Body of pancreas (tissue), 4 donors: ENCODE measurements at places on chromosomes 12 and 14. TPM values are rescaled to one million over a fixed set of nuclear protein-coding genes. Genes with fewer than 3 reads are reported as not detected.

Gene FOXG1
- total RNA-seq: not detected

DNA sequence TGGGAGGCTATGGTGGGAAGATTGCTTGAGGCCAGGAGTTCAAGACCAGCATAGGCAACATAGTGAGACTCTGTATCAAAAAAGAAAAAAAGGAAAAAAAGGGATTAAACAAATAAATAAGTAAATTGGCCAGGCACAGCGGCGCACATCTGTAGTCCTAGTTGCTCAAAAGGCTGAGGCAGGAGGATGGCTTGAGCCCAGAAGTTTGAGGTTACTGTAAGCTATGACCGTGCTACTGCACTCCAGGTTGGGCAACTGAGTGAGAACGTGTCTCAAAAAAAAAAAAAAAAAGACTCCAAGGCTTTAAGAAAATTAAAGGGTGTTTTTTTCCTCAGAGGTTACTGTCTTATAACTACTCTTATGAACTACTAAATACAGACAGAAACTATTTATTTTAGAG is 11.7 kb downstream of the BEST3 start:
- H3K4me1 ChIP-seq: no peaks in the 10 kb centered on the region
- no peak for DNase-seq
- no peak overlapping the region for H3K27ac ChIP-seq

DNA sequence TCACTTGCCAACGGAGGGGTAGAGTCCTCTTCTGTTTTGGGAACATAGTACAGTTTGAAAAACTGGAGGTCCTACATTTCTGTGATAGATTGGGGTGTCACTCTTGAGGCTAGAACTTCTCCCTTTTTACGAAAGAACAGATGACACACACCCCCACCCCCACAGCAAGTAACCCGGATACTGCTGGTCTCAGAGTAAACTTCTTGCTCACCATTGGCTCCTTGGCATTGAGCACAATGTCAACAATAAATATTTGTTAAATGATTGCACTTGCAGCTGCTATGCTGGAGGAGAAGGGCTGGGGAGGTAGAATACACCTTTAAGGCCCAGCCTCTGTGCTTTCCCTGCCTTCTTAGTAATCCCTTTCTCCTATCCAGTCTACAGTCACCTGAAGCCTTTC is 149.8 kb downstream of the TGFB3 start:
- no peaks in the 10 kb centered on the region for H3K27me3 ChIP-seq
- H3K4me1 ChIP-seq: peaks cover 31% of the 10 kb centered on the region
- no peaks in the 10 kb centered on the region for H3K36me3 ChIP-seq

- peaks cover 43% of the 10 kb centered on the region for H3K4me1 ChIP-seq
- DNase-seq: no peak
- H3K27me3 ChIP-seq: no peaks in the 10 kb centered on the region
- H3K4me3 ChIP-seq: no peak overlapping the region
- H3K36me3 ChIP-seq: no peaks in the 10 kb centered on the region
Observed at GRCh38 chr14:105316577-105316941, 2.0 kb downstream of the PACS2 start.

Gene MSI1
- 1.3 TPM for total RNA-seq

DNA sequence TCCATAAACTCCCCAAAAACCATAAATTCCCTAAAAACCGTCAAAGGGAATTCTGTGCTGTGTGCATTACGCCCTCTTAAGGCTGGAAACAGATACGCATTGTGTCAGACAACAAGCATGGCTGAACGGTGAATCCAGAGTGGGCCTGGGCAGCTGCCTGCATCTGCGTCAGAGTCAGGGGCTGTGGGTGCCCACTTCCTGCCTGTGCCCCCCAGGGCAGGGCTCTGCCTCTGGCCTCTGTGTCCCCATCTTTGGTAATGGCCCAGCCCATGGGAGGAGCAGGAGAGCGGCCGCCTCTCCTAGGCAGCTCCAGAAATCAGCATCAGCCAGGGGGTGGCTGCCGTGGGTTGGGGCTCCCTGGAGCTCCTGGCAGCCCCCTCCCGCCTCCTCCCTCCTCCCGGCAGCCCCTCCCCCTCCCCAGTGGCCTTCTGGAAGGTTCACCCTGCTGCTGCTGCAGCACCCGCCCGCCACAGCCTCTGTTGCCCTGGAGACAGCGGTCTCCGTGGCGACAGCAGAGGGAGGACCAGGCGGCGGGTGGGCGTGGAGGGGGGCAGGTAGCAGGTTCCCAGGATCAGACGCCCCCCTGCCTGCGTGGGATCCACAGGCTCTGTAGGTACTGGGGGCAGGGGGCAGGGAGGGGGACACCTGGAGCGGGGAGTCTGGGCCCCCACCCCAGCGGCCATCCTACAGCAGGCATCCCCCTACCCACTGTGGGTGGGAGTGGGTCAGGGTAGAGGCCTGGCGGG is 5.9 kb downstream of the MMP17 start:
- peaks cover 25% of the 10 kb centered on the region for H3K4me1 ChIP-seq
- no peaks in the 10 kb centered on the region for H3K27me3 ChIP-seq
- DNase-seq: no peak
- no peaks in the 10 kb centered on the region for H3K36me3 ChIP-seq
- H3K4me3 ChIP-seq: no peak overlapping the region
- no peak overlapping the region for H3K27ac ChIP-seq

Gene CLEC2A
- total RNA-seq: not detected
